Fibroblast of mammary gland (primary cell): ENCODE measurements at places on chromosomes 11 and 22.

DNA sequence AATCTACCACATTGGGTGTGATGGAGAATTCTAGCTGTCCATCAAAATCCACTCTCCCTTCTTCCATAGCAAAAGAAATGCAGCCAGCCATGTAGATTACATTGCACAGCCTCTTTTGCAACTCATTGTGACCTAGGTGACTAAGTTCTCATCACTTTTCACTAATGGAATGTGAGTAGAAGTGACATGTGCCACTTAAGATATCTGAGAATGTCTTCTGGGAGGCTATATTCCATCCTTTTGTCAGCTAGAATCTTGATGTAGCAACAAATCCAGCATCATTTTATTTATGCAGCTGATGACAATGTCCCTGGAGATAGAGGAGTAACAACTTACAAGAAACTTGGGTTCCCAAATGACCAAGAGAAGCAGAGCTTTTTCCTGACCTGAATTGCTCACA, 61.5 kb upstream of the API5 start:
- DNase-seq, result no peak

DNA sequence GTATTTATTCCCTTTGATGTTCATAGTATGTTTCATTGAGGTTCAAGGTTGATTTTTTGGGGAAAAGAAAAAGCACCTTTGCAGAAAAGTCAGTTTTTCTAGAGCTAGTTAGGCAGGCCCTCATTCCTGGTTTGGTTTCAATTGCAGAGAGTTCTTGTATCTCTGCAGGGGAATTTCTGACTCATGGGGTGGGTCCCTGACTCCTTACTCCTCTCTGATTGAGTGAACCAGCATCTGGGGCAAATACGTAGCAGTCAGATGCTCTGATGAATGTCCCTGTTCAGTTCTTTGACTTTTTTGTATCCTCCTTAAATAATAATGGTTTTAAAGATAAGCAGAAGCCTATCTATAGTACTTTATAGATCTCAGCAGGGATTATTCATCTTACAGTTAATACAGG, 7.7 kb upstream of the NCR3LG1 start:
- DNase-seq, result peak; percentile 89

DNA sequence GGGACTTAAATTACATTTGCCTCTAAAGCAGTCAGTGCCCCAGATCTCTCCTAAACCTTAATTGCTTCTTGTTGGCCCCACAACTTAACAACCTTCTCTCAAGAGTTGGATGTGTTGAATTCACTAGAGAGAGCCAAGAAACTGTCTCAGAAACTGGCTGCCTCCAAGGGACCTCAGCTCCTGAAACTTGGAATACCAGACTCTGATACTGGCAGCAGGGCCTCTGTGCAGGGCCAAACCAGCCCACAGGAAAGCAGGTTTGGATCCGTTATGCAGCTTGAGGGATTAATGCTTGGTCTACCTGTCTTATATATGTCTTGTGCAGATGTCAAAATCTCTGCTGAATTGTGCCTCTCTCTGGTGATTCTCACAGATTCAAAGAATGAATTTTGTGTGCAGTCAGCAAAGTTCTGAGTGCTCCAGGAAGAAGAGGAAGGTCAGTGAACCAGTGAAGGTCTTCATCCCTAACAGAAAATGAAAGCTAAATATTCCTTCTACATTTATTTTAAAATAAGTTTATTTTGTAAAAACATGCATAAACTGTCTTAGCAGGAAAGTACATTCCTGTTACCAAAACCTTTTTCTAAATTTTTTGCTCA, 70.8 kb downstream of the LIF start:
- no peak for DNase-seq

GRCh38 chr22:50326225-50326955, 422 bp downstream of the DENND6B start:
- no peak for DNase-seq

DNA sequence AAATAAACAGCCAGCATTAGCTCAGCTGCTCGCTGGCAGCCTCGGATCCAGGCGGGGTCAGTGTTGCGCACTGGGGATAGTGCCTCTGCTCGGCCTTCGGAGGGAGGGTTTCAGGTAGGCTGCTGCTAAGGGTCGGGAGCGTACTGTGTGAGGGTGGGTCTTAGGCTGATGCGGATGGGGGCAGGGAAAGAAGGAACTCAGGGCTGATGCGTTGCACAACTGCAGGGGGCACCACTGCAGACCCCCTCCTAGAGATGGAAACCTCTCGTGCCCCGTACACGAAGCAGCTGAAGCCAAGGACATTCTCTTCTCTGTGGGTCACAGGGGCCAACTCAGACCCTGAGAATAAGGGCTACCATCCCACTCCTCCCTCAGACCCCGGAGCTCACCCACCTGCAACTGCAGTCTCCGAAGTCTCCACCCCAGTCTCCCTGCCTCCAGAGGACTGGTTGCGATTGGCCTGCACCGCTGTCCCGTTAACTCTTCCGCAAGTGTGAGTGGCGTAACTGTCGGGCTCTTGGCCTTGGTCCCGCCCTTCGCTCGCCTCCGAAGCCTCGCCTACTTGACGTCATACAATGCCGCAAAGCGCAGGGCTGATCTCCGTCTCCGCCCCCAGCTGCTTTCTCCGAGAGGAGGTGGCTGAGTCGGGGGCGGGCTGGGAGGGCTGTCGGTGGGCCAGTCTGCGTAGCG, at the start of gene KBTBD3:
Gene KBTBD3, minus strand, starts transcription at position 429 of the 690 bp plus-strand sequence. CDS start 18,250 bp downstream, outside the sequence.
- peak; percentile 99 for DNase-seq

- no peak for DNase-seq
Measured at GRCh38 chr22:48649031-48649430, 1178.6 kb downstream of the BRD1 start.

DNA sequence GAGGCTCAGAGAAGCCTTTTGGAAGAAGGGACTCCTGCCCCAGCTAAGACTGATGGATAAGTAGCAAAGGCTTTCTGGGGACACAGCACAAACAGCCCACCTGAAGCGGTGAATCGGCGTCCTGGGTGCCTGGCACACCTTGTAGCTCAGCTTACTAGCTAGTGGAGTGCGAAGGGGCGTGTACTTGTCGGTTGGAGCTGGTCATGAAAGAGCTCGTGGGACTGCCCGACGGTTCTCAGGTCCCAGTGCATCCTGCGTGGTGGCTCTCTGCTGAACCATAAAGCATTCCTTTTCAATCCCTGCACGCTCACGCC, 690 bp upstream of the UVRAG start:
- DNase-seq, result no peak

DNA sequence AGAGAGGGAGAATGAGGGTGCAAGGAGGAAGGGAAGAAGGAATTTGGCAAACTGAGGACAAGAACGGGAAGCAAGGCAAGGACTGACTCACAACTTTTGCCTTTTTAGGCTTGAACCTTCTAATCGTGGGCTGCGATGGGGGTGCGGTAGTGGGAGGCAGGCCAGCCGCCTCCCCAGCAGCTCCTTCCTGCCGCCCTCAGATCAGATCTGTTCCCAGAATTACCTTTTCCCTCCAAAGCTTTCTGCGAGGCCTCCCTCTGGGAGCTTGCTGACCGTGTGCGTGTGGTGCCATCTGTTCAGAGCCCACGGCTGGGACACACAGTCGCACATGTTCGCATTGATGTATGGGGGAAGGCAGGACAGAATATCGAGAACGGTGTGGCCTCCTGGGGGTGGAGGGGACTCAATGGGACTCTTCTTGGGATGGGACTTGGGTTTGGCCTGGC, 86.9 kb upstream of the PARVA start:
- DNase-seq, result no peak

GRCh38 chr22:31087744-31088215, 6.7 kb downstream of the SMTN start:
- no peak for DNase-seq

DNA sequence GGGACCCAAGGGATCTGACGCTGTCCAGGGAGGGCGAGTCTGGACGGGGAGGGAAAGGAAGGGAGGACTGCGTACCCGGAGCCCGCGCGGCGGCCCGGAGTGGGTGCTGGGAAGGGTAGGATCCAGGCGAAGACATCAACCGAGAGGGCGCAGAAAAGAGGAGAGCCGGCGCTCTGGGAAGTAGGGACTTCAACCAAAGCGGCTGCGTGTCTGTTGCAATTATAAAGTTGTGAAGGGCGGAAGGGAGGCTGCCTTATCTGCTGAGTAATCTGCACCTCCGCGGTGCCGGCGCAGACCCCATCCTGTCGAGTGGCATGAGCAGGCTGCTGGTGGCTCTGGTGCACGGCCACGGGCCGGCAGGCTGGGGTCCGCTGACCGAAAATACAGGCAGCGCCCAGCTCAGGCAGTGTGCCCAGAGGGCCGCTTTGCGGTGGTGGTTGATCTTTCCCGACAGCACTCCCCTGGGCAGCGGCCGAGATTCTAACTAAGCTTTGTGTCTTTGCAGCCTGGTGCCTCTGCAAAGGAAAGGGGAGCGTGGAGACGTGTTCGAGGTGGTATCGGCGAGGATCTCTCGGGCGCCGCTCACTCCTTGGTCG, 978 bp downstream of the C11orf87 start:
- no peak for DNase-seq

DNA sequence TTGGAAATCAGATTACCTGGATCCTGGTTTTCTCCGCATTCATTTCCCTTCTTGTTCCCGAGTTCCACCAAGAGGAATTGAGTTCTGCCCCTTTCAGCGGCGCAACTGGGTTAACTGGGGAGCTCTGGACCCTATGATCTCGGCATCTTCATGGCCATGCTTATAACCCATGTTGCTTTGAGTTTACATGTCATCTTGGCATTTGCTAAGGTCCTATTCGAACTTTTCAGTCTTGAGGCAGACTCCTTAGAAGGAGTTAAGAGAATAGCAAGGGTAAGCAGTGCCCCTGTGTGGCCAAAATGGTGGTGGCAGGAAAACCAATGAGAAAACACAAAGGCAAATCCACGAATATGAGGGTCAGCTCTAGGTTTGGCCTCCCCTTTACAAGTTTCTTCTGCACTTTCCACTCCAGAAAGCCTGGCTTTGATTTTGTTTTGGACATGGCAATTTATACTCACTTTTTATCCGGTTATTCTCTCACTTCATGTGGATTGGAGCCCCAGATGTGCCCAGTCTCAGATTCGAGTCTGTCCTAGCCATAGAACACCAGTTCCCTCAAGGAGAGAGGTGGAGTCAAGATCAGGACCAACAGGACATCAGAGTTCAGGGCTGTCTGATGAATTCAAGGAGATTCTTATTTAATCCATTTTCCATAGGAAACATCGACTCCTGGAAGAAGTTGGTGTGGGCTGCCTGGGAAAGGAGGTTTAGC, 55.3 kb upstream of the FBXO3 start:
- peak; percentile 79 for DNase-seq

DNA sequence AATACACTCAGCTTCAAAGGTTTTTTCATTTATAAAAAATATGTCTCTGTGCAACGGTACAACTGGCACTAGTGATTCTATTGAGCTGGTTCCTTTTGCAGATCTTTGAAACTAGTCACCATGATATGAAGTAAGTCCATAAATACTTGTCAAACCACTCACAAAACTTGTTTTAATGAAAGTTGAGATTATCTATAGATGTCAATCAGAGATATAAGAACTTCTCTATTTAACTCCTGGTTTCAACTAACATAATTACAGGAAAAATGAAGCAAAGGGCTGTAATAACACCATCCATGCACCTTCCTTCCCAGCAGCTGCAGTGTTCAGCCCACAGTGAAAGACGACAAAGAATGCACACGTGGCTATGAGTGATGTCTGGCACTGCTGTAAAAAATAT, 44.7 kb downstream of the TMEM123 start:
- no peak for DNase-seq

- DNase-seq, result peak; percentile 79
Measured at GRCh38 chr11:47233989-47234668, 14.5 kb downstream of the ACP2 start.

DNA sequence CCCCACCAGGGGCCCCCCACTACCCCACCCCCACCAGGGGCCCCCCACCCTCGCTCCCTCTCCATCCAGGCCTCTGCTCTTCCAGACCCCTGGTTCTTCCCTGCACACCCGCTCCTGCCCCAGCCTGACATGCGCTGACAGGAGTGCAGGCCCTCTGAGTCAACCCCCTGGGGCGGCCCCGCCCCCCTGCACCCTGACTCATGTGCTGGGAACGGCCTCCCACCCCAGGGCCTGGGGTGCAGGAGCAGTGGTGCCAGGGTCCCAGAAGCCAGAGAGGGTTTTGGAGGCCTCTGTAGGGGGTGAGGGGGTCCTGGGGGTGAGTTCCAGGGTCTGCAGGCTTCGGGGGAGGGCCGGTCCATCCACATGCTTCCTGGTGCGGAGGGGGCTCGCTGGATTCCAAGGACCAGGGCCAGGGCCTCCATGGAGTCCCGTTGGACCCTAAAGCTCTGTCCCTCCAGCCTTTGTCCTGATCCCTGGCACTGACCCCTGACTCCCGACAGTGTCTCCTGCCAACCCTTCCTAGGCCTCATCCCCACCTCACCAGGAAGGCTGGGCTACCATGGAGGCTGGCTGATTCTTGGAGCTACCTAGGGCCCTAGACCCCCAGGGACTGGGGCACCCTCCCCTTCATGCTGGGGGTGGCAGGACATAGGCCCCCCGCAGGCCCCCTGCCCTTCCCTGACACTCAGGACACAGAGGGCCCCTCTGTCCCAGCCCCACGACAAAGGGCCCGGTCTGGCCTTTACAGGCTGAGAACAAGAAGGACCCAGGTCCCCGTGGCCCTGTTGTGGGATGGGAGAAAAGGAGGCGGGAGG, 583 bp upstream of the PKP3 start:
- DNase-seq, result peak; percentile 77

DNA sequence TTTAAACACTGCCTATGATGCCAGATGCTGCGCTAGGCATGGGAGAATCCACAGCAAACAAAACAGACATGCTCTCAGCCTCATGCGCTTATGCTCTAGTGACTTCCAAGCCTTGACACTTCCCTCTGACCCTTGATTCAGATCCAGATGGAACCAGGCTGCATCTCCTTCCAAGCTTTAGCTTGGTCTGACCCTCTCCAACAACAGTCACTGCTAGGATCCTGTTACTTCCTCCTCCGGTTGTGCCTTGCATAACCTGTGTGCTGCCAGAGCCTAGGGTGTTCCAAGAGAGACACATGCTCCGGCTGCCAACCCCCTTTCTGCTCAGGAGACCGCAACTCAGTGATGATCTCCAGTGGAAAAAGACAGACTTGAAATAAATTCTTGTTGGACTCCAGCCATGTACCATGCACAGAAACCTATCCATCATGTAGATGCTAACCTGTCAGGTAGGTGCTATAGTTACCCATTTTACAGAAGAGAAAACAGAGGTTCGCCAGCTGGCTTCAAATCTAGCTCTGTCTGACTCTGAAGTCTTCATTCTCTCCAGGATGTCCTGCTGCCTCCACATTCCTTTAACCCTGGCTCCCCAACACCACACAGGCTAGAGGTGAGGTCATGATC, 136.3 kb upstream of the TEAD1 start:
- peak; percentile 76 for DNase-seq

- DNase-seq, result peak; percentile 54
Measured at GRCh38 chr22:23862103-23862502, 4.4 kb downstream of the SLC2A11 start.

DNA sequence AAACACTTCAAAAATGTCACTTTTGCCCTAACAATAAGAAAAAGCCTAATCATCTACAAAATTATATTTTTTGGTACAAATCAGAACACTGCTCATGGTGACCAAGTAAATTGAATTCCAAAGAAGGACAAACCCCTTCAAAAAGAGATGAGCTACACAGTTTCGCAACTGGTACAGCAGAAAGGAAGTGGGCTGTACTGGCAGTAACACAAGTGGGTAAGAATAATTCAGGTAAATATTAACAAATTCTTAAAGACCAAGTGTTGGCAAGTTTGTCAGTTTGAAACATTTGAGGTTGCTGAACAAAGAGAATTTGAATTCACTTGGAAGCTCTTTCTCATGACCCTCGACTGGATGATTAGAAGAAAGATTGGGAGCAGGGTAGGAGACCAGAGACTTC, 35.5 kb downstream of the MSANTD4 start:
- DNase-seq, result no peak
